ENCODE measurements at places on chromosomes 2 and 18.

- no peak for DNase-seq
Observed at GRCh38 chr18:34805103-34805877, 95.2 kb downstream of the DTNA start.

GRCh38 chr2:226793646-226794045 lies 6.0 kb downstream of the IRS1 start:
- no peak for DNase-seq

GRCh38 chr2:234171666-234172065 lies 121.2 kb downstream of the SPP2 start:
- no peak for DNase-seq

- DNase-seq = no peak
Observed at GRCh38 chr2:20959252-20959651, 84.6 kb downstream of the APOB start.

- no peak for DNase-seq
Observed at GRCh38 chr2:60405271-60405919, 148.1 kb downstream of the BCL11A start.

DNA sequence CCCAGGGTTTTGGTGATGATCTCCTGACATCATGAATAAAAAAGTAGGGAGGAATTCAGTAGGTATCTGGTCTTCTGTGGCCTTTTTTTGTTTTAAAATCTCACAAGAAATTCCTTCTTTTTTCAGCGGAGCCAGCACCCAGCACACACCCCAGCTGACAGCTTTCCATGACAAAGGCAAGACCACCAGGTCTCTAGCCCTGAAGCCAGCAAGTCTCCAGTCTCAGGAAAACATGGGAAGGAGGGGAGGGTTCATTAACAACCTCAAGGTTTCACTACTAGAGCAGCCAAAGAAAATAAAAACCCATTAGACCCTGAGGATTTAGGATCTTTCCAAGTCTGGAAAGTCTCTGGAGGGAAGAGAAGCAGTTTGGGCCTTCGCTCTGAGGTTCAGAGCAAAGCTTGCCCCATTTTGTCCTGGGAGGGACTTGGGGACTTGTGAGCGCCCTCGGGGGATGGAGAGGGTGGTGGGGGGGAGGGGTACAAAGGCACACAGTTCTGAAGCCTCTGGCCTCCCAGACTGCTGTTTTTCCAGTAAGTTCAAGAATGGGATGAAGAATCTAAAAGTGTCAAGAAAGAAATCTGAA lies 9.0 kb downstream of the FOXI3 start:
- no peak for DNase-seq

DNA sequence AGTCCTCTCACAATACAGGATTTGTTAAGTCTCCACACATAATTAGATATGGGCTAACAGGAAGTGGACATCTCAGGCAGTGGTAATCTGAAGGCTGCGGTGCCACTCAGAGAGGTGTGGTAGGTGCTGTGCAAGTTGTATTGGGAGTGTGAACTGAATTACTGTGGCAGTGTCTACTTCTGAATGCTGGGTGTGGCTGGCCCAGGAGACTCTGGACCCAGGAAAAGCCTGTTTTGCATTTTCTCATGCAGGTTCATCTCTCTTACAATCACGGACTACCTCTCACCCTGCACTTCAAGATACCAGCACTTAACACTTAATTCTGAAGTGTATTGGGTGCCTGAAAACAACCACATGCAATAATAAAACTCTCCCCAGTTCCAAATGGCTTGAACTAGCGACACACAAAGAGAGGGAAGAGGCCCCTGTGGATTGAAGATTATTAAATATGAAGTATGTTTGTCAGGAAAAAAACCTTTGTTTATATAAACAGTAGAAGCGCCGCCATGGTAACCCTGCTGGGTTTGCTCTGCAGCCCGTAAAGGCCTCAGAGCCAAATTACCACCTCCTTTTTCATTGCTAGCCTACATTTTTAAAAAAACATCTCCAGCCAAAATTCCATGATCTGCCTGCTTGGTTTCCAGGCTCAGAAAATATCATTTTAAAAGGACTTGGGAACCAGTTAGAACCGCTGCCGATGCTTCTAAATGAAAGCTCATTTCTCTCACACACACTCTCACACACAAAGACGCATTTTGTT lies 77.5 kb downstream of the GFPT1 start:
- DNase-seq = no peak

DNA sequence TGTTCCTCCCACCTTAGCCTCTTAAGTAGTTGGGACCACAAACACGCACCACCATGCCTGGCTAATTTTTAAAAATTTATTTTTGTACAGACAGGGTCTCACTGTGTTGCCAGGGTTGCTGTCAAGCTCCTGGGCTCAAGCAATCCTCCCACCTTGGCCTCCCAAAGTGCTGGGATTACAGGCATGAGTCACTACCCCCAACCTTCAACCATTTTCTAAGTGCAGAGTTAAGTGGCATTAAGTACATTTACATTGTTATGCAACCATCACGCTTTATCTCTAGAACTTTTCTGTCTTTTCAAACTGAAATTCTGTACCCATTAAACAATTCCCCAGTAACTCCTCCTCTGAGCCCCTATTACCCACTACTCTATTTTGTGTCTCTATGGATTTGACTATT lies 45.9 kb upstream of the AFF3 start:
- no peak for DNase-seq

DNA sequence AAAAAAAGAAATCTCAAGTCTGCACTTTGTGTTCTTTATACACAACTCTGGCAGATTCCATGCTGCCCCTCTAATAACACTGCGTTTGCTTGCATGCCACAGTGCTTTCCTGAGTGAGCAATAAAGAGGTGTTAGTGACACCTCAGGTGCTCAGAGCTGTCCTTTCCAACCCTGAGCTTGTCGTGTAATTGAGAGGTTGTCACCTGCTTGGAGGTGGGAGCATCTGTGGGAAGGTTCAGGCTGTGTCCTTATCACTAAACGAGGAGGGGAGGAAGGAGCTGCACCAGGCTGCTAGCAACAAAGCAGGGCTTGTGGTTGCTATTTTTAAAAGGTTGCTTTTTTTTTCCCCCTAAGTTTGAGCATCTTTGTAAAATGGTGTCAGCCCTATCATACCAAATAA lies 31.9 kb downstream of the APCDD1 start:
- no peak for DNase-seq

DNA sequence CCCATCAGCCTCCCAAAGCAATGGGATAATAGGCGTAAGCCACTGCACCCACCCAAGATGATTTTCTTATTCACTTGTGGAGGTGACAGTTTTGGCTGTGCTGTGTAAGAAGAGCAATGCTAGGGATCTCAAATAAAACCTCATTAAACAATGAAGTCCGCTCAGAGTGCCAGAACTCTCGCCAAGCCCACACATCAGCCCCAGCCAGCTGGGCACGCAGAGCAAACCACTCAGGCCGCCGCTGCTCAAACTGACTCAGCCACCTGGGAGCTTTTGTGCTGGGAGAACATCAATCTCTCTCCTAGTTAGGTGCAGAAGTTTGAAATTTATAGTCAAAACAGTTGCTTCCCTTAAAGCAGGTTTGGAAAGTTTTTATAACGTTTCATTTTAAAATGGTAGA lies 47.6 kb downstream of the RNF152 start:
- DNase-seq = no peak

- no peak for DNase-seq
Observed at GRCh38 chr2:12032975-12033374, 286.5 kb downstream of the LPIN1 start.

GRCh38 chr18:10453806-10454680 lies at the start of gene APCDD1:
APCDD1 (plus strand) TSS chr18:10454635; CDS start chr18:10454982, 347 bp downstream.
- DNase-seq = no peak

DNA sequence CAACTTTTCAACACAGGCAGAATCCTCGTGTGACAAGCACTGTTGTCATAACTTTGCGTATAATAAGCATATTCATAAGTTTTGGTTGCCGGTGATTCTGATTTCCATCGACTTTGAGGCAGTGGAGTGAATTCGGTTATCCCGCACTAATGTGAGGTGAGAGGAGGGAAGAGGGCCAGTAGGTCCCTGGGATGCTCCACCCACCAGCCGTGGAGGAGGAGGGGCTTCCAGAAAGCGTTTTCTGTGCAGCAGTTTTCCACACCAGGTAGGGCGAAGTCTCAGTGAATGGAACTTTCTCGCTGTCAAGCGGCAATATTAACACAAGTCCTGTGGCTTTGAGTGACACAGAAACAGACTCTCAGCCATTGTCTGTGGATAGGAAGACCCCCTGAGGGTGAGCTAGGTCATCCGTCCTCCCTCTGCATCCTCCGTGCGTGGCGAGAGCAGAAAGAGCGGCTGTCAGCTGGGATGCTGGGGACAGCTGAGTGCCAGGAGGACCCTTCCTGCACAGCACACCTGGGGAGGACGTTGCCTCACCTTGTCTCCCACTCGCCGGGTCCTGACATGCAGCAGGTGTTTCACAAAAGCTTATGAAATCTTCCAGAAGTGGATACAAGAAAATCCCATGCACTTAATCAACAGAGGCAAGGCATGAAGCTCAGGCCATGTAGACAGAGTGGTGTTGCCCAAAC lies 67.5 kb downstream of the DCDC2C start:
- no peak for DNase-seq

GRCh38 chr2:102790091-102790455 lies 28.2 kb downstream of the TMEM182 start:
- DNase-seq = no peak

DNA sequence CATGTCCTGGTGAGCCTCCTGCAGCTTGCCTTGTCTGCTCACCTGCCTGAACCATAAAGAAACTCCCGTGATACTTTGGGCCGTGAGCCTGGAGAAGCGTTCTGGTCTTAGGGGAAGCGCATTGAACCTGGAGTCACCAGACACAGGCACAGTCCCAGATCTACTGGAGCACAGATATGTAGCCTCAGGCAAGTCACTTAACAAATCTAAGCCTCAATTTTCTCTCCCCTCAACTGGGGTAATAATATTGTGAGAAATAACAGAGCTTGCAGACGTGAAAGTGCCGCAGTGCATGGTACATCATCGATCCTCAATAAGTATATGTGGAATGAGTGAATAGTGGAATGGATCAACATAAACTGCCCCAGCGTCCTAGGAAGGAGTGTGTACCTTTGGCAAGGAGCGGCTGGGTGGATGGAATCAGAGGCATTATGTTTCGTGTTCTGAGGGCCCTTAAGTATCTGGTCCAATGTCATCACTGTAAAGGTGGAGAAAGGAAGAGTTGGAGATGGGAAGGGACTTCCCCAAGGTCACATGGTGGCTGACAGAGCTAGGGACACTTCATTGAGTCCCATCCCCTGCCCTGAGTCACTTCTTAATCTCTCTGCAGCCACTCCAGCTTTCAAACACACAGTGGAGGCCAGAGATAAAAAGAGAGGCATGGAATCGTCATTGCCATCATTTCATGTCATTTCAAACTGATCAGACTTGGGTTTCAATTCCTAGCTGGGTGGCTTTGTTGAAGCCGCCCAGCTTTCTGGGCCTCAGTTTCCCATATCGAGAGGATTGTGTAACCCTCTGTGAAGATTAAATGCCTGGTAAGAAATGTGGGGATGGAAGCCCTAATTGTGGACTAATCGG lies 172.4 kb downstream of the DDX1 start:
- DNase-seq = no peak

DNA sequence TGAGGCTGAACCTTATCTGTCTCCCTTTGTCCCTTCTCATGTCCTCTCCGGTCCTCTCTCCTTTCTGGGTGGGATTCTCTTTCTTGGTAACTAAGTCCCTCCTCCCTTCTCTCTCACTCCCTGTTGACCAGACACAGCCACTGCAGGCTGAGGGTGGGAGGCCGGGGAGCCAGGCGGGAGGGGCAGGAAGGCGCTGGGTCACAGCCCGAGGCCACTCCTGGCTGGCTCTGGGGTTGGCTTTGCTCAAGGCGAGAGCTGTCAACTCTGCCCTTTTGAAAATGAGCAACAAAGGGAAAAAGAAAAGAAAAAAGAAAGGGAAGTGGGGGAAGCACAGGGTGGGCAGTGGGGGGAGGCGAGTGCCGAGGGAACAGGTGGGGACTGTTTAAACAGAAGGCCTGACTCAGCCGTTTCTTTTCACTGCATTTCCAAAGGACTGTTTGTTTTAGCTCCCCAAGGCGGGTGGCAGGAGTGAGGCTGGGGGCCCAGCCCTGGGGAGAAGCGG lies 70.5 kb upstream of the IGFBP5 start:
- no peak for DNase-seq

- DNase-seq = no peak
Observed at GRCh38 chr2:128753800-128754199, 435.1 kb upstream of the HS6ST1 start.

GRCh38 chr2:191582355-191582754 lies 95.6 kb upstream of the NABP1 start:
- DNase-seq = peak; percentile 82

DNA sequence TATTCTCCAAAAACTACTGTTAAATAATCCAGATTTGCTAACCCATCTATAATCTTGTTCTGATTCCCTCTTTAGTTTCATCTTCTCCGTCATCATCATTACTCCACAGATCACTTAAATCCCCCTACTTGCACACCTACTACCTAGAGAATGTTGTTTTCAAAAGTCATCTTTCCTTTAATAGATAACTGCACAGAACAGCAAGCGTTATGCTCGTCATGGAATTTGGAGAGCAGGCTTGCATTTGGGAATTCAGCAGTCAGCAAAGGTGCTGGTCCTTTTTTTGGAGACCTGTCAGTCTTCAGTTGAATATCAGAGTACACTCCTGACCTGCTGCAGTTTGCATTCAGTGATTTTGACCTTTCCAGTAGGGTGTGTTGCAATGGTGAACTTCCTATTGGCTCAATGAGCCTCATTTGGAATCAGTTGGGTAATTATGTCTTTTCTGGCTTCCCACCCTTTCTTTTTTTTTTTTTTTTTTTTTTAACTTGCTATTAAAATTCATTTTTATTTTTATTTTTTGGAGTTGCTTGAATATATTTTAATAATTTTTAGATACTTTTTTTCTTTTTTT lies 110.6 kb downstream of the HNRNPLL start:
- DNase-seq = no peak

DNA sequence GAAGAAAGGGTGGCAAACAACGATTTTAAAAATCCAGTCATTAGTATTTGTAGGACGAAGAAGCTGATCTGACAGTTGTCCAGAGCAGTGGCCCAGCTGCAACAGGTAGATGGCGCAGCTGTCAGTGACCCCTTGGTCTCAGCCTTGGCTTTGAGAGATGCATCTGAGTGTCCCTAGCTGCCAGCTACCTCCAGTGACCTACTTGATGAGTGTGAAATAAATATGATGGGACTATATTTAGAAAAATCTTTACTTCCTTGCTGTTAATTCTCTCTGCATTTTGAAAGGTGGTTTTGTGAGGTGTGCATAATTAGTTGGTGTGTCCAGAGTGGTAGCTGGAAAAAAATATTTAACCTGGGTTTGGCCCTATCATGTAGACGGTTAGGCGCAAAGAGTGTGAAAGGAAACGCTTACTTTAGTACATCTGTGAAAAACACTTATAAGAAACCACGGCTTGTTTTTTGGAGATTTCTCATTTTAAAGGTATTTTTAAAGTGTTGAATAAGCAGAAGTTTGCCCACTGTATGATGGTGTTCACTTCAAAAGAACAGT lies 963 bp downstream of the INPP1 start:
- no peak for DNase-seq

DNA sequence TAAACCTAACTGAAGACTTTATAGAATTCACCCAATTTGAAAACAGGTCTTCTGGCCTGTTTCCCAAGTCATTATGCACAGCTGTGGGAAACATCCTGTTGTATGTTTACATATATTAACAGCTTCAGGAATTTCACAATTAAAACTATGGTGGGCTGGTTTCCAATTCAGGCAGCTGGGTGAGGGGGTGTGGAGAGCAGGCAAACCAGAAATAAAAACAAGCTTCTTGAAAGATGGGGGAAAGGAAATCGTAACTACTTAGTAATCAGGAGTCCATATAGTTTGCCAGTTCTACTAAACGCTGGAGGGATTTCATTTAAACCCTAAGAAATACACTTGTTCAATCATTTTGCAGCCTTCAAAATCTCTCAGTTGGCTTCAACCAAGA lies 22.8 kb downstream of the ATP8B1 start:
- DNase-seq = peak; percentile 51

- DNase-seq = no peak
Observed at GRCh38 chr2:193517615-193518014, 1322.9 kb upstream of the TMEFF2 start.

All from fibroblast of skin of left biceps (primary cell).